ENCODE measurements at places on chromosomes 3 and 15. TPM values are rescaled to one million over a fixed set of nuclear protein-coding genes. Genes with fewer than 3 reads are reported as not detected.
A peak's percentile ranks its signal among the peaks of the same experiment; 100 is the strongest.

GRCh38 chr15:92291900-92292299, 101.8 kb upstream of the ST8SIA2 start:
- DNase-seq, result no peak

GRCh38 chr3:116155841-116156240, 289.4 kb downstream of the LSAMP start:
- DNase-seq, result no peak

GRCh38 chr3:25604107-25604805, 60.5 kb downstream of the TOP2B start:
- DNase-seq, result peak; percentile 32

GRCh38 chr3:14306142-14306541, 96.3 kb upstream of the SLC6A6 start:
- DNase-seq, result no peak

- DNase-seq, result no peak
Observed at GRCh38 chr15:38658431-38658830, 93.8 kb upstream of the RASGRP1 start.

- DNase-seq, result no peak
Observed at GRCh38 chr15:28875461-28876000, 10.2 kb upstream of the APBA2 start.

DNA sequence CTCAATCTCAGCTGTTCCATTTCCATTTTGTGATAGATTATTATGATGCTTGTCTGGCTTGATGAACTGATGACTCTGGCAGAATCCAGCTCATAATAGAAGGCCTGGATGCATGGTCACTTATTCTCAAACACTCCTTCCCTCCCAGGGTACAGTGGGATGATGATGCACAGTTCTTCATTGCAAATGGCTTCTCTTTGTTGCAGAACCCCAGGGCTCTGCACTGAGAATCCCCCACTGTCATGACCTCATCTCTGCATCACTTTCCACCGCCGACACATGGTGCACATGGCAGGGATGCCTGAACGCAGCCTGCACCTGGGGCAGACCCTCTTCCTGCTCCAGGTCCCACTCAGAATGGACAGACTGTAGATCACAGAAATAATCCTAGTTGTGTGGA, 515.6 kb upstream of the NR2F2 start:
- DNase-seq, result no peak

- no peak for DNase-seq
Observed at GRCh38 chr15:89397653-89398023, 63.0 kb upstream of the POLG start.

- DNase-seq, result no peak
Observed at GRCh38 chr3:47976135-47976732, 40.0 kb downstream of the MAP4 start.

C3orf38 gene
- polyA plus RNA-seq, result 5.2 TPM

REC114 gene
- polyA plus RNA-seq, result not detected

ZNF80 gene
- polyA plus RNA-seq, result not detected

ANP32A gene
- polyA plus RNA-seq, result 37.9 TPM

RUBCN gene
- 18.5 TPM for polyA plus RNA-seq

ESYT3 gene
- not detected for polyA plus RNA-seq

CYP8B1 gene
- polyA plus RNA-seq, result not detected

All from endothelial cell of umbilical vein (primary cell).